ENCODE measurements at places on chromosomes 12 and 14.

- DNase-seq: no peak
Observed at GRCh38 chr12:29763301-29763683, 20.4 kb downstream of the TMTC1 start.

GRCh38 chr12:79514730-79515529 is 175.8 kb downstream of the PAWR start:
- no peak for DNase-seq

- no peak for DNase-seq
Observed at GRCh38 chr14:31510222-31510621, 22.4 kb upstream of the GPR33 start.

- no peak for DNase-seq
Observed at GRCh38 chr12:95151821-95152220, 65.4 kb downstream of the FGD6 start.

DNA sequence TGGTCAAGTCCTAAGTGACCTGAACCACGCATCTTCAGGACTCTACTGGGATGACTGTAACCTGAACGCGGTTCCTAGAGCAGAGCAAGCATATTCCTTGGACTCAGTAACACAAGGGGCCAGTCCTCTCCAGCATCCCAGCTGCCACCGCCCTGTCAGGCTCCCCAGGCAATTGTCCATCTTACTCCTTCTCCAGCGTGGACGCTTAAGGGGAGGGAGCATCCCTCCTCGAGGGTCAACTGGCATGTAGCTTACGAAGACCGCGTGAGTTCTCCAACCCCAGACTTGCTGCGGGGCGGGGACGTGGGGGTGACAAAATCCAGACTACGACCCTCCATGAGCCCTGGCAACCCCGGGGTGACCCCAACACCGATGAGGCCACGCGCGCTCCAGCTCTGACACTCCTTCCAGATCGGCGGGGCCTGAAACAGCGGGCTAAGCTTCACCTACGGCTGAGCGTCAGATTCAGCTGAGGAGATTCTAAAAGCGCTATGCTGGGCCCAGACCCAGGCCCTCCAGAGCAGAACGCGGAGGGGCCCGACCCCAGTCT is 846 bp upstream of the MTHFD1 start:
- no peak for DNase-seq

- DNase-seq: no peak
Observed at GRCh38 chr14:73732006-73732405, 17.8 kb upstream of the PNMA1 start.

DNA sequence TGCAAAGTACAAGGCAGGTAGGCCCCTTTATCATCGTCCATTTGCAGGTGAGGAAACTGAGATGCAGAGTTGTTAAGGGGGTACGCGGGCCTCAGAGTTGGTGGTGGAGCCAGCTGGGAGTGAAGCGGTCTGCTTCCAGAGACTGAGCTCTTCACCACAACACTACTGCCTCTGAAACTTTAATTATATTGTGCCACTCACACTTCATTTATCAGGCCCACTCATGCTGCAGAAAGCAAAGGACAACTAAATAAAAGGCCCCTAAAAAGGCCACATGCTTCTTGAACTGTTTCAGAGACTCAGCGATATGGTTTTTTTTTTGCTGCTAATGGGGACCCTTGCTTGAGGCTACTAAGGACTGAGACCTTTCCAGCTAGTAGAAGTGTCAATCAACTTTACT is 153.1 kb downstream of the TTC7B start:
- no peak for DNase-seq

DNA sequence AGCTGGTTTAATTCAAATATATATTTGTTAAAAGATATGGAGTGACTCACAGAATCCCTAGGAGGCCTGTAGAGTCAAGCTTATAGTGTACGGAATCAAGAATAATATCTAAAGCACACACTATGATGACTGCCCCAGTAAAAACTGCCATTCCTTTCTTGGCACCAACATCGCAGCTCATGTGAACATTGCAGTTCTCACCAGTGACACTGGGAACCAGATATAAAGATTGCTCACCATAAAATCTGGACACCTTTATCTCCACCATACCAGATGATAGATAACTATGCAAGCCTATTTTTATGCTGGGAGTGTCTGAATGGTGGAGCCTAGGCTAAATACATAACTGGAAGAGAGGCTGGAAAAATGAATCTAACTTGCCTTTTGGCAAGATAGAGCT is 463.9 kb upstream of the TBX3 start:
- DNase-seq: no peak

- no peak for DNase-seq
Observed at GRCh38 chr12:107526555-107527180, 158.9 kb upstream of the PWP1 start.

DNA sequence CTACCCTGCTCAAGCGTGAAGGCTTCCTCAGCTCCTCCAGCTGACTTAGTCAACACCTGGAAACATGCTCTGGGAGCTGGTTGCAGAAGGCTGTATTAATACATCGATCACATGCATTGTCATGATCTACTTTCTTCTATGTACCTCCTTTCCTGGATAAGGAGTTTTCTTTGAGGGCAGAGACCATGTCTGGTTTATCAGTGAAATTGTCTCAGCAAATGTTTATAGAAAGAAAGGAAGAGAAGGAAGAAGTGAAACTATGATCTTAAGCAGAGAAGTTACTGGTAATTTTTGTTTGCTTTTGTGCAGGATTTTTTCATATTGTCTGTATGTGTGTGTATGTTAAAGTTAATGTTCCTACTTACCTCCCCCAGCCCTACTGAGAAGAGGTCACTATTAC is 4.5 kb downstream of the DYRK4 start:
- DNase-seq: no peak

- DNase-seq: no peak
Observed at GRCh38 chr14:59803052-59803540, 67.5 kb downstream of the RTN1 start.

- DNase-seq: no peak
Observed at GRCh38 chr12:110369992-110370391, 33.5 kb downstream of the ANAPC7 start.

- DNase-seq: no peak
Observed at GRCh38 chr14:64573109-64573508, 23.3 kb downstream of the PPP1R36 start.

DNA sequence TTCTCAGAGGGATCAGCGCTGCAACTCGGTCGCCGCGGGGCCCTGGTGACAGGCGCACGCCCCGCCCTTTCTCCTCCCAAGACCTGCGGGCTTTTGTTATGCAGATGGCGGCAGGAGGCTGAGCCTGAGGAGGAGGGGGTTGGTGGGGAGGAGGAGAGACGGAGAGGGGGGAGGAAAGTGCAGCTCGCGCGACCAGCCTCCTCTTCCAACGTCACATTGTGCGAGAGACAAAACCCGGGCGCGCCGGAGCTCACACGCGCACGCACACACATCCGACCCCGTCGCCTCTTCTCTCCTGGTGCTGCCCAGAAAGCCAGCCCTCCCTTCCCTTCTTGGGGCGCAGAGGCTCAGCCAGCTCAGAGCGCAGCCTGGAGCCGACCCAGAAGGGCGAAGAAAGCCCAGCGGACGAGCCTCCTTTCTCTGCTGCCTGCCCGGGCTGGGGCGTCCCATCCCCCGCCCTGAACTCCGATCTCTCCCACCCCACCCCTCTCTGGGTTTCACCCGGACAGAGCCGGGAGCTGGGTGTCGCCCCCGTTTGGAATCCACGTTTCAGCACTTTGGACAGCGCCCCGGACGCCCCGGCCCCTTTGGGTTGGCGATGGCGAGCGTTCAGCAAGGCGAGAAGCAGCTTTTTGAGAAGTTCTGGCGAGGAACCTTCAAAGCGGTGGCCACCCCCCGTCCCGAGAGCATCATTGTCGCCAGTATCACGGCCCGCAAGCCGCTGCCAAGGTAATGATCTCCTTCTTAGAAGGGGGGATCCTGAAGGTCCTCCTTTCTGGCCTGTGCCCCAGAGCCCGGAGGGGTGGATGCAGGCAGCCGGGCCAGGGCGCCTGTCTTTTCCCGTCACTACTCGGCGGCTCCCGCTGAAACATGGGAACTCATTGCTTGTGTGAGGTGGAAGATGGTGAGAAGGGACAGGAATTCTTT is at the start of gene SRRM4:
Gene SRRM4, plus strand, starts transcription at position 257 of the 927 bp plus-strand sequence. Its CDS starts 342 bp downstream, at position 599.
- no peak for DNase-seq

DNA sequence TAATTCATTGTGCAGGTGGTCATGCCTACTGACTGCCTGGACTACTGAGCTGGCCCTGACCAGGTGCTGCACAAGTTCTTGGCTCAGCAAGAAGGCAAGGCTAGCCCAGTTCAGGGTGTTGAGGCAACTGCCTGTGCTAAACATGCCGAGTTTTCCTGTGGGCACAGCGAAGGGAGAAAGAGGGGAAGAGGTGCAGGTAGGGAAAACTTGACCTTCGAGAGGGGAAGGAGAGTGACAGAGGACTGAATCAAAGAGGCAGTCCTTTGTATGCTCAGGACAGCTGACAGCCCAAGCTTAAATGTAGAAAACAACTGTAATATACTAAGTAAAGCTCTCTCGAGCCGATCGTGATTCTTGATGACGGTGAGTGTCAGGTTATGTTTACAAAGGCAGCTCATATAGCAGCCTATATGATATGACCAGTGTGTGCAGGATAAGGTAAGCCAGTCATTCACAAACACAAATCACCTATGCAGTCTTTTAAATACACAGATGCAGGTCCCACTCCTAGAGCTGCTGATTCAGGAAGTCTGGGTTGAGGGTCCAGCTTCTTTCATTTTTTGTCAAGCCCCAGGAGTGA is 2.6 kb downstream of the IRAK3 start:
- no peak for DNase-seq

DNA sequence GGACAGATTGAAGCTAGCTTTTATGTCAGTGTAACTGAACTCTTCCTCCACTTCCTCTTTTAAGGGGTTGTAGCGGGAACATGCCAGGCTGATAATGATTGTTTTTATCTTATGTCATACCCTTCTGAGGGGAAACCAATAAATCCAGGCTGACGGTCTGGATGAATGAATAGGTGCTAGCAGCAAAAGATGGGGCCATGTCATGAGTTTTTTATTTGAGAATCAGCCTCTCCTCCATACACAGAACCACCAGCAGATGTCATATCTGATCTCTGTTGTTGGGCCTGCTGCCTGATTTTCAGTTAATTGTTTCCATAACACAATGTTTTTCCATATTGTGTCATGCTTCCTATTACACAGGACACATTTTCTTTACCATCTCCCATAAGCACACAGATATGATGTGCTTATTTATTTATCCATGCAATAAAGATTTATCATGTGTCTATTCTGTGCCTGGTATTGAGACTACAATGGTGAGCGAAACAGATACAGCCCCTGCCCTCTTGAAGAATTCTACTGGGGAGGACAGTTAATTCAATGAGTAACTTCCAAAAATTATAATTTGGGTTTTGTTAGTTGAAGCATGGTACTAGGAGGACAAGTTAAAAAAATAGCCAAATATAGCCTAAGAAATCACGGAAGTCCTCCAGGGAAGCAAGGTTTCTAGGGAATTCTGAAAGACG is 33.6 kb upstream of the CRY1 start:
- DNase-seq: no peak

DNA sequence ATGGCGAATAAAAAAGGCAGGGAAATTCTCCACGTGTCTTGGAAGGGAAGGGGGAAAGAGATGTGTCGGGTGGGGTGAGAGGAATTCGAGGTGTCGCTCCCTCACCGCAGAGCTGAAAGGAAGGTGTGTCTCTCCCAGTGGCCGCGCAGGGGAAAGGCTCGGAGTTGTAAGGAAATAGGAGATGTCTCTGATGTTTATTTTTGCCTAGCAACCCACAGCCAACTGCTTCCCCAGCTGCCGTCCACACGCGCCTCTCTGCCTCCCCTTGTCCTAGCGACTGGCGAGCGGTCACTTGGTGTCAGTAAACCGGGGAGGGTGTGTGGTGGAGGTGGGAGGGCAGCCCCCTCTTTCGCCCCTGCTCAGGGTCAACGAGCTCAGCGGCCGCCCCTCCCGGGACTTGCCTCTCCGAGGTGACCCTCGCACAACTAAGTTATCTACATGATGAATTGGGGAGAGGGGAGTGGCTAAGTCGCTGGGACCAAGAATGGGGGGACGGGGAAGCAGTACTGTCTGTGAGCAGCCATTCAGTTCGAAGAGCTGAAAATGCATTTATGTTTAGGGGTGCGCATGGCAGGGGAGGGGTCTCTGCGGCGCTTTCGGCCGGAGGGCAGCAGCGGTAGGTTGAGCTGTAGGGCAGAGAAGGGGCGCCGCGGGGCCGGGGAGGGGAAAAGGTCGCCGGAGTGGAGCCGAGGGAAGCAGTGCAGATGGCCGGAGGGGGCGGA is 585 bp upstream of the DYRK2 start:
- peak; percentile 45 for DNase-seq

- peak; percentile 70 for DNase-seq
Observed at GRCh38 chr12:49288412-49288853, 6.5 kb upstream of the PRPH start.

- no peak for DNase-seq
Observed at GRCh38 chr12:109109746-109110350, 6.5 kb upstream of the ACACB start.

GRCh38 chr14:95500201-95500681 is 16.2 kb downstream of the SYNE3 start:
- no peak for DNase-seq

DNA sequence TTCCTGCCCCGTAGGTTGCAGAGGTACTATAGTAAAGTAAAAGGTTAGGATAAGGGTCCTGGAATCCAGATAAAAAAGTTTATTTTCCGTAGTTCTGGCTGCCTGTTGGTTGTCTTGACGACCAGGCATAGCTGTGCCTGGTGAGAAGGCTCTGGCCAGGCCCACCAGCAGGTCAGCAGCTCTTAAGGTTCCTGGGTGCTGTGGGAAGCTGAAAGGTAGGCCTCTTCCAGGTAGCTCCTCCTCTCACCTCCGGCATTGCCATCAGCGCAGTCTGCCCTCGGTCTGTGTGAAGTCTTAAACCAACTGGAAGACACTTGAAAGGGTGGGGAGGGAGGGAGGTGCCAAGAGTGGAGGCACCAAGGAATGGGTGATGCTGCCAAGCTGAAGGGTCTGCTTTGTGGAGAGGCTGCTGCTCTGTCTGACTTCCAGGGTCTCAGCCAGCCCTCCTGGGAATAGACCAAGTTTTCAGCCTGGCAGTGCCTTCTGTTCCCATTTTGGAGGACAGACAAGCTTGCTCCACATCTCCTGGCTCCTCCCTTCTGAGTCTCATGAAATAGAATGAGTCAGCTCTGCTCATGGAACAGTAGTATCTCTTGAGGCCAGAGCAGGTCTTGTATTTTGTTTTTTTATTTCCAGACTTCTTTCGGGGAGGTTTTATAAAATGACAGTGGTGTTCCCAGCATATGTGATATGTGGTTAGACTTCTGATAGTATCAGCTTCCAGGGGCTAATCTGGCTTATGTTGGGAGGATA is 5.2 kb upstream of the ACADS start:
- DNase-seq: no peak

GRCh38 chr12:103880299-103881142 is 39.5 kb upstream of the NT5DC3 start:
- DNase-seq: no peak

- DNase-seq: no peak
Observed at GRCh38 chr14:104282332-104283196, 144.2 kb downstream of the KIF26A start.

DNA sequence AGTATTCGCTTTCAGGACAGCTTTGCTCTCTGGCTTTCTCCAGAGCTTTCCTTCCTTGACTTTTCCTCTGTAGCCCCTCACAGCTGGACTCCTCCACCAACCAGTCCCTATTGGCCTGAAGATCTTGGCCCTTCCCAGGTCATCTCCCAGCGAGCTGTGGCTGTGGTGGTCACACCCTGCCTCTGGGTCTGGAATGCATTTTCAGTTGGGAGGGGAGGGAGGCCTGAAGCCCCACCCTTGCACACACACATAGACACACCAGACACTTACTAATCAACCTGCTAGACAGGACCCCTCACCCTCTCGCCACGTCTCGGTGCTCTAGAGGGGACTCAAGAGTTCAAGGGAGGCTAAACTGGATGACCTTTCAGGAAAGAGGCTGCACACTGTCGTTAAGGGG is 13.9 kb downstream of the JDP2 start:
- no peak for DNase-seq

- no peak for DNase-seq
Observed at GRCh38 chr14:30115756-30116155, 188.1 kb upstream of the PRKD1 start.
